OCI-LY7 (cell line): ENCODE measurements at places on chromosomes 13 and 19. TPM values are rescaled to one million over a fixed set of nuclear protein-coding genes. Genes with fewer than 3 reads are reported as not detected.

VSTM1 gene
- total RNA-seq: not detected in 2 replicates

TNNI3 gene
- not detected in 2 replicates for total RNA-seq

GRCh38 chr19:41192574-41193429, at the start of gene CYP2S1:
Gene CYP2S1 (plus strand): TSS chr19:41193219. CDS start chr19:41193265, 46 bp downstream.
- DNase-seq: no peak

- no peak for DNase-seq
These were observed 297.8 kb downstream of the SHISA2 start for GRCh38 chr13:25753976-25754375.

CERS1 gene
- not detected in 2 replicates for total RNA-seq
